ENCODE measurements at places on chromosomes 3 and 15. TPM values are rescaled to one million over a fixed set of nuclear protein-coding genes. Genes with fewer than 3 reads are reported as not detected.

DNA sequence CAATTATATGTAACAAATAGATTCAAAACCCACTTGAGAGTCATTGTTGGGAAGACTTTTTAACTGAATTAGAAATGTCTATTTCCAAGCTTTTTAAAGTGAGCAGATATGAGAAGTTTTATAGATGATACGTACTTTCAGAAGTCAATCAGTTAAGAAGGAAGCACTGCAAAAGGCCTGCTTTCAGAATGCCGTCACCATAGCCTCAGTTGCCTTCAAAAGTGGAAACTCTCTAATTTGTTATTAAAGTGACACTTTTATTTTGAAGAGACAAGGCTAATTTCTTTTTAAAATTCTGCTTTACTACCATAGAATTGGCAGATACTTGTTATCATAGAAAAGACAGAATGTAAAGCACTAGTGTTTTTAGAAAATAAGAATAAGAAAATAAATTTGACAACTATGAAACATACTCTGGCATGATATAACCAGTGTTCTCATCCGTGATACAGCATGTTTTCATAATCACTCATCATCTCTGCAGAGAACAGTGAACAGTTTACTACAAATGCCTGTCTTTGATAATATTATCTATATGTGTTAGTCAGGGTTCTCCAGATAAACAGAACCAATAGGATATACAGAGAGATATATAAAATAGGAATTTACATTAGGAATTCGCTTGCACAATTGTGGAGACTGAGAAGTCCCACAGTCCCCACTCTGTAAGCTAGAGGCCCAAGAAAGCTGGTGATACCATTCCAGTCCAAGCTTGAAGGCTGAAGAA, 7.0 kb upstream of the PLD1 start:
- no peak for DNase-seq

DNA sequence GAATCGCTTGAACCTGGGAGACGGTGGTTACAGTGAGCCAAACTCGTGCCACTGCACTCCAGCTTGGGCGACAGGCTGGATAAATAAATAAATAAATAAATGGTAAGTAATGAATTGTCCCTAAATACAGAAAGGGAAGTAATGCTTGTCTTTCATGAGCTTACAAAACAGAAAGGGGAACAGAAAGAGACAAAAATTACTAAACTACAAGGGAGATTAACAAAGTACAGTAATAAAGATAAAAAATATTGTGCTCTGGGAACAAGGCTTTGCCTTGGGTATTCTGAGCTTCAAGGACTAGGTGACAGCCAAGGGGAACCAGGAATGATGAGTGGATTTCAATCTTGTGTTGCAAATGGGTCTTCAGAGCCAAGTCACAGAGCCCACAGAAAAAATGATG, 9.2 kb upstream of the HLTF start:
- DNase-seq, result no peak

SERPINI2 gene
- not detected for total RNA-seq

TLR9 gene
- total RNA-seq, result not detected

PEX11A gene
- total RNA-seq, result 4.7 TPM

NME9 gene
- total RNA-seq, result not detected
